ENCODE measurements at places on chromosomes 13 and 19.

GRCh38 chr19:30669329-30670010 lies 297.3 kb downstream of the ZNF536 start:
- DNase-seq: peak; percentile 58

- DNase-seq: no peak
Observed at GRCh38 chr19:15298847-15299567, 33.3 kb downstream of the BRD4 start.

DNA sequence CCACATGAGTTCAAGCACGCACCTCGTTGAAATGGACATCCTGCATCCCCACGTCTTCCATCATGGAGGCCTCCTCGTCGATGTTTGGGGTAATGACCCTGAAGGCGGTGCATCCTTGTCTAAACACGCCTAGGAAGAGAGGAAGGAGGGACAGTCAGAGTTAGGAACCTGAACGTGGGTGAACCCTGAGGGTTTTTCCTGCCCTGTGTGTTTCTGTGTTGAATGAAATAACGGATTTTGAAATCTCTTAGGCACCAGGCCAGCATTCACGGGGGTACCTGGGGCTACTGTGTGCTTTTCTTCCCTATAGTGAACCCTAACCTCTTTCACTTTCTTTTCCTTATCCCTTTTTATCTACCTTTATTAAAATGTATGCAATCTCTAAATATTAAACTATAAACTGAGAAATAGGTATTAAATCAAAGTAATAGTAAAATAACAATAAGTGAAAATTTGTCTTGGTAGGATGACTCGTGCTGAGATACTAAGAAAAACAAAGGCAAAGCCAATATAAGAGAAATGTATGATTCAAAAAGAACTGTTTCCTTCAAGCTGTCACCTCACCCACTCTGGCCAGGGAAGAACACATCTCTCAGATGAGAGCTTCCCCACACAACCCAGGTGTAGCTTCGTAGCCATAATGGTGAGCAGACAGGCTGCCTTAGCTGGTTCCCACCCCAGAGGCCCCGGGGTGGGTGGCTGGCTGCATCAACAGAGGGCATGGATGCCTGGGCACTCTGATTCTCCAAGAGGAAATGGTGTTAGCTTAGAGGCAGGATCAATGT lies 72.1 kb upstream of the SLC15A1 start:
- no peak for DNase-seq

DNA sequence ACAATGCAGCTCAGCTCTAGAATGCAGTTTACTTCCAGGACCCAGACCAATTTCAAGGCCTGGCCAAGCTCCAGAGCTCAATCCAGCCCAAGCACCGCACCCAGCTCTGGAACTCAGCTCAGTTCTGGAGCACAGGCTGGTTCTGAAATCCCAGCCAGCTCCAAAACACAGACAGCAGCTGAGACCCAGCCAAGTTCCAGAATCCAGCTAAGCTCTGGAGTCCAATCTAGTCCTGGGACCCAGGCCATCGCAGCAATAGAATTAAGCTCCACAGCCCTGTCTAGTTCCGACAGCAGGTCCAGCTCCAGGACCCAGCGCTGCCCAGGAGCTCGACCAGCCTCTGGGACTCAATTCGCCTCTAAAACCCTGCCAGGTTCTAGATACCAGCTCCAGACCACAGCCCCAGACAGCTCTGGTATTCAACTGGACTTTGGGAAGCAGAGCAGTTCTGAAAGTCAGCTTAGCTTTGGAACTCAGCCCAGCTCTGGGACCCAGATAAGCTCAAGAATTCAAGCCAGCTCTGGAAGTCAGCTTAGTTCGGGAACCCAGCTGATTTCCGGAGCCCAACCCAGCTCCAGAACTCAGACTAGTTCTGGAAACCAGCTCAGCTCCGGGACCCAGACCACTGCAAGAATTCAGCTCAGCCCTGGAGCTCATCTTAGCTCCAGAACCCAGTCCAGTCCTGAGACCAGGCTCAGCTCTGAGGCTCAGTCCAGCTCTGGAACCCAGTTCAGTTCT lies 6.8 kb downstream of the GIPC3 start:
- no peak for DNase-seq

DNA sequence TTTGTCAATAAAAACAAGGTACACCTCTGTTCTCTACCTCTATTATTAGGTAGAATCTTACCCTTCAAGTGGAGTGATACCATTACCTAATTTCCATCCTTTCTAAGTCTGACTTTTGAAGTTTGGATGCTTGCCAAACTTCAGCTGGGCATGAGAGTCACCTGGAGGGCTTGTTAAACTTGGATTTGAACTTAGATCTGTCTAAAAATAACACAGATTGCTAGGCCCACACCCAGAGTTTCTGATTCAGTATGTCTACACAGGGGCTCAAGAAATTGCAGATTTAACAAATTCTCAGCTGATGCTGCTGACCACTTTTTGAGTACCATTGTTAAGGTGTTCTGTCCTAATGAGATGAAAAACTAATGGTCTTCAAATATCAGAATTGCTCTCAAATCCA lies 512.2 kb downstream of the LMO7 start:
- DNase-seq: no peak

DNA sequence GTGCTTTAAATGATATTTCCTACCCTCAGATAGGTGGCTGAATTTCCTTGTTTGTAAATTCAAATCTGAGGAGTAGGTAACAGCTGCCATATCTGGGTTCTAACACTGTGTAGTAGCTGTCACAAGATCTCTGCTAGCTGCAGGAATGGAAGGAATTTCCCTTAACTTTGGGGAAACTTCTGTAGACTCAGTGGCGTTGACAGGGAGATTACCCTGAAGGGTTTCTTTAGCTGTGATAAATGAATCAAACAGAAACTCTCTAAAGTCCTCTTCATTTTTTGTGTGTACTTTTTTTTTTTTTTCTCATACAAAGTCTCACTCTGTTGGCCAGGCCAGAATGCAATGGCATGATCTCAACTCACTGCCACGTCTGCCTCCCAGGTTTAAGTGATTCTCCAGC lies 5.3 kb upstream of the EPSTI1 start:
- DNase-seq: peak; percentile 35

GRCh38 chr19:18202397-18202777 lies 1.5 kb downstream of the RAB3A start:
- DNase-seq: no peak

- DNase-seq: peak; percentile 92
Observed at GRCh38 chr13:24264976-24265375, 44.4 kb upstream of the C1QTNF9 start.

DNA sequence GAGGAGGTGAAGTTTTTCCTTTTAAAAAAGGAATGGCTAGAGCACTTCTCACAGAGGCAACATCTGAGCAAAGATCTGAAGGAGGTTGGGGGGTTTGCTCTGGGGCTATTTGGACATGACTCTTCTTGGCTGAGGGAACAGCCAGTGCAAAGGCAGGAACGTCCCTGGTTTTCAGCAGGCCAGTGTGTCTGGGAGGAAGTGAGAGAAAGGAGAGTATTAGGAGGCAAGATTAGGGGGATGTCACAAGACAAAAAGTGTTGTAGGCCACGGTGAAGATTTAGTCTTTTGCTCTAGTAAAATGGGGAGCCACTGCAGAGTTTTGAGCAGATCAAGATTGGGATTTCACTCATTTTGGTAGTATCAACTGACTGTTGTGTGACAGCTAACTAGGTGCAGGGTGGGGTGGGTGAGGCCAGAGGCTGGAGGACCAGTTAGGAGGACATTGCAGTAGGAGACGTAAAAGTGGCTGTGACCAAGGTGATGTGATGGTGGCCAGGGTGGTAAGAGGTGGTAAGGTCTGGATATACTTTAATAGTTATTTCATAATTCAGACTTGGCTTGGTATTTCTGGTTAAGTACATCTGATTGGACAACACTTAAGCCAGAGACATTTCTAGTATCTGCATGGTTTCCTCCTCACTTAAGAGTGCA lies 40.6 kb downstream of the WDFY2 start:
- no peak for DNase-seq

DNA sequence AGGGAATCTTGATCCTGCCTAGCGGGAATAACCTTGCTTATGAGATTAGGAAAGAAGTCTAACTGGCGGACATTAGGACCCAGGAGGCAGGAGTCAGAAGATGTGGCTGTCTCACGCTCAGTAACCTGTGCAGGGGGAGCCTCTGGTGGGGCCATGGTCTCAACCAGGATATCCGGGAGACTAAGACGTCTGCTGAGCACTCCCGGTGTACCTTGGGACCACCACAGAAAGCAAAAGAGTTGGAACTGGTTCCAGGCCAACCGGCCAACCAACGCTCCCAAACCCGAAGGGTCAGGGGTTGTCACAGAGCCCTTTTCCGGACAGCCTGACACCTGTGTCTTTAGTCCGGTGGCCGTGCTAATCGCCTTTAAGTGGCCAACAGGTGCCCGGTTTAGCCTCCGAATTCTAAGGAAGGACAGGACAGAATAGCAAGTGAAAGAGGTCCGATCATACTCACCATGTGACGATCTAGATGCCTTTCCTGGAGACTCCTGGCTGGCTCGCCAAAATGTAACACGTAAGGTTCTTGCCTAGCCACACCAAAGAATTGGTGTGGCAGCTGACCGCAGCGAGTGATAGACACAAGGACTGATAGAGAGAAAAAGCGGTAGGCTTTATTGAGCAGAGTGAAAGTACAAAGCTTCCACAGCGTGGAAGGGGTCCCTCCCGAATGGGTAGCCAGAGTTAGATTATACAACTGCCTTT lies 103.9 kb upstream of the DIAPH3 start:
- DNase-seq: peak; percentile 0

- peak; percentile 7 for DNase-seq
Observed at GRCh38 chr13:74187564-74187963, 53.4 kb upstream of the KLF12 start.

DNA sequence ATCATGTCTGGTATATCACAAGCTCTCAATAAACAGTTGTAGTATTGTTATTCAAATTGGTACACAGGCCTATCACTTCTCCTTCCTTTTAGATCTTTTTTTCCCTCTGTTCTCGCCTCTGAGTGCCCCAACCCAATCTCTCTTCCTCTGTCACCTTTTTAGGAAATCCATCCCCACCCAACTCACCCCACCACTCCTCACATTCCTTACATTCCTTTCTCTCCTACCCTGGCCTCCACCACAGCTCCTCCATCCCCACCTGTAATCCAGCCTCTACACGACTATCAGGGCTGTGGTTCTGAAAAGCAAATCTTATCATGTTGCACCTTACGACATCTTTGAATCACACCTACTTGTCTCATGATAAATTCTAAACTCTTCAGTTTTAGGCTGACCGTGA lies 545.4 kb upstream of the GPC6 start:
- DNase-seq: no peak

DNA sequence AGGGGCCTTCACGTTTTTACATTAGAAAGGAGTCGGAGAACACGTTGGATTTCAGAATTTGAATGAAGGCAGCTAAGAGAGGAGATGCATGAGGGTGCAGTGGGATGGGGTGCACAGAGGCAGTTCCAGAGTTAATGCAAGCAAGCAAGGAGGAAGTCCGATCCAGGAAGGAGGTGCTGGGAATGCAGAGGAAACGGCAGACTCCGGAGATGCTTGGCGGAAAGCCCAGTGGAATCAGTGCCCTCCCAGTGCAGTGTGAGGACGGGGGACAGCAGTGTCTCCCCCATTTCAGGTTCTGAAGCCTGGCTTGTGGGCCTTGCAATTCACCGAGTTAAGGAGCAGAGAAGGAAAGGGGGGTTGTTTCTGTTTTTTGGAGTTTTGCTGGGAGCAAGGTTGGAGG lies 100.4 kb downstream of the COL4A2 start:
- no peak for DNase-seq

- DNase-seq: no peak
Observed at GRCh38 chr19:6499052-6499790, 2.9 kb downstream of the TUBB4A start.

DNA sequence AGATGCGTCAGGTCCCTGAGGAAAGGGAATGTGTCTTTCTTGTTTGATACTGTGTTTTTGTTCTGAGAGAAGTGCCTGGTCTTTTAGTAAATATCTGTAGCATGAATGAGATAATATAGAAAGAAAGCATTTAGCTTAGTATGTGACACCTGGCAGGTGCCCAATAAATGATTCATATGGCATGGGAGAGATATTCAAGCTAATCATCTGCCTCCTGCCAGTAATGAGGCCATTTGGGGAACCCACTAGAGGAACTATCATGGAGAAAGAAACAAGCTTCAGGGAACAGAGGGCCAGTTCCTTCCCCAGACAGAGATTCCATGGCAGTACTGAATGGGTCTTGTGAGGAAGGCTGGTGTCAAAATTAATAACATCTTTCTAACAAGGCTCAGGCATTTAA lies 603.9 kb downstream of the DCT start:
- DNase-seq: no peak

DNA sequence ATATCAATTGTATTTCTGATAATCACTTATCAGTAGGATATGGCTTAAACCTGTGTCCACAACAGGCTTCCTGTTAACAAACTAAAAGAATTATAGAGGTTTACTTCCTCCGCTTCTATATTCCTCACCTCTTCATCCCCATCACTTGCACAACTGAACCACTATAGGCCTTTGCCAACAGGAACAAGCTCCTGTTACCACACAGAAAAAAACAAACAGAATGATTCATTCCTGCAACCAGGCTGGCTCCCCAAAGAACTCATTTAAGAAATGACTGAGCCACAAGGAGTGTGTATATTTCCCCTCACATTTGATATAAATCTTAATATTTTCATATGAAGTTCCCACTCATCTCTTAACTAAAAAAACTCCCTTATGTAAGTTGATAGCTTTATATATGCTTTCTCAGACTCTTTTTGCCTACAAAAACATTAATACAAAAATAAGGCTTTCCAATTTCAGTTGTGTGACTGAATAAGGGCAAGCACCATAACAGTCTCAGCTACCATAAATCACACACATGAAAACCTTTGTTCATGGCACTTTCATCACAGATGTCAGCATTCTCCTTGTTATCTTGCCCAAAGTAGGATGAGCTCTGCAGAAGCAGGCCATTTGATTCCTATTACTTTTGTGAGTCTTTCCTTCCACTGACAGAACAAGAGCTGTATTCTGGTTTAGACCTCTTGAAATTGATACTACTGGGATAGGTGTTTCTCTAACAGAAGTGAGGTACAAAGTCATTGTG lies 366.8 kb downstream of the SLITRK1 start:
- no peak for DNase-seq

DNA sequence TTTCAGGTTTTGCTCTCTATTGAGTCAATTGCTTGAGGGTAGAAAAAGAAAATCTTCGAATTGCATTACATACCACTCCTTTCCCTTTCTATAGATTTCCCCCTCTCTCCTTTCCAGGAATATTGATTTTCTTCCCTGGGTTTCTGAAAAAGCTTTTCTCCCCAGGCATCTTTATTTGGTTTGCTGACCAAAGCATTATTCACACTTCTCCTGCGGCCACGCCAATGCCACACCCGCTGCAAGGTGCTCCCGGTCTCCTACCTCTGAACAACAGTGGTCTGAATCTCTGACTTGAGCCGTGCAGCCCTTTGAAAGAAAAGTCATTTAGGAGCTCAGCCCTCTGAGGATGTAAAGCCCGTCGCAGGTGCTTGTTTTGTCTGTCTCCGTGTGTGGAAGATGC lies 350.9 kb upstream of the TMTC4 start:
- DNase-seq: no peak

DNA sequence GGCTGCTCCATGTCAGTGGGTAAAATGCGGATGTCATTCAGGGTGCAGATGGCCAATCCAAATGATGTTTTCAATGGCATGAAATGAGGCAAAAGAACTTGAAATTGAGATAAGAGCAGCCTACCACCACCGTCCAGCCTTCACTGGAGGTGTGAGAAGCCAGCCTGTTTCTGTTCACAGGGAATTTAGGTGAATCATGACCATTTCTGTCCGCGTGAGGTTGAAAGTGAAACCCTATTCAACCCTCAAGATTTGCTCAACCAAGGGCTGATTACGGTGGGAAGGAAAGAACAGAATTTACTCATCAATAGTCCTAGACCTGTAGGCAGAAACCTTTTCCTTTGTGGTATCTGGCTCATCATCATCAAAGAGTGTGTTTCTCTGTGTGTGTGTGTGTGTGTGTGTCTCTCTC lies 370.7 kb downstream of the COG6 start:
- DNase-seq: peak; percentile 93

Measured in activated CD4-positive, alpha-beta T cell treated with anti-CD3 and anti-CD28 coated beads, Interleukin-2, Interleukin-6, amounts not matched to agents 100 ng/mL and 50 ng/mL, durations not matched to agents 16 hours and 8 hours (primary cell).